Fibroblast of upper back skin (primary cell): ENCODE measurements at places on chromosomes 13 and 19.

- DNase-seq, result no peak
Measured at GRCh38 chr19:4012975-4013634, 5.6 kb downstream of the PIAS4 start.

DNA sequence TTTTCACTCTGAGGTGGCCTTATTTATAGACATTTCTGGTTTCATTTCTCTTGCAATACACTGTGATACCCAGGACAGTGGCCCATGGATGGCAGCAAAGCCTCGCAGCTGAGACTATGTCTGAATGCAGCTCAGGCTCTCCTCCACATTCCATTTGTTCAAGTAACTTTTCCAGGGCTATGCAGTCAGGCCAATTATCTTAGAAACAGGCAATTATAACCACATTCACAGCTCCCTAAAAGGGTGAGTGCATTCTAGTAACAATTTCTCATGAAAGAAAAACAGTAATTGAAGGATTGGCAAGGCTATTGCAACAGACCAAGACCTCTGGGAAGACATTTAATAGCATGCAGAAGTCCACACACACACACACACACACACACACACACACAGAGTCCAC, 264.0 kb downstream of the TBC1D4 start:
- DNase-seq, result peak; percentile 77

DNA sequence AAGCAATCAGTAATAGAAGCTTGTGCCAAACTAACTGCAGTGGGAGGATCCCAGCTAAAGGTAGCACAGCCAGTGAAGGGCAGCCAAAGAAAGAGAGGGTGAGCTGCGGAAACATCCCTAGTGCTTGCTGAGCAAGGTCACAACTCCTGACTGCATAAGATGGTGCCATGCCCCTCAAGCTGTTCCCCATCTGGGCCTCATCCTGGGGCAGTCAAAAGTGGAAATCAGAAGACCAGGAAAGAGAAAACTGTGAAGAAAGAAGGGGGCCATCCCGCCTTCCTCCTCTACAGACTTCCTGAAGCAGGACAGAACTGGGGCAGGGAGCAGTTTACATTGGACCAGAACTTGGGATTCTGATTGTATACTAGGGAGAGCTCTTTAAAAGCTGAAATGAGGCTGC, 159.2 kb downstream of the TNFSF13B start:
- no peak for DNase-seq

DNA sequence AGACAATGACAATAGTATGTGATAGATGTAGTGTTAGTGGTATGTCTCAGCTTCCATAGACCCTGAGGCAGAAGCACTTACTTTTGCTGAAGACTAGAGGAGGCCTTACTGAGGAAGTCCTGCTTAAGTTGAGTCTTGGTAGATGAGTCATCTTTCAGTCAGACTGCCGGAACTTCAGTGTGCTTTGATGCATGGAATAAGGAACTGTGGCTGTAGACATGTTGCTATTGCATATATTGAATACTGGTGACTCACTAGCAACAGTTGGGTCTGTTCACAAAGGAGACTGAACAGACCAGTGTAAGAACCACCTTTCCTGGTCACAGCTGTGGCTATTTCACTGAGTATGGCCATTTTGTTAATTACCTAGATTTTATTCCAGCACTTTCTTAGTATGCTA, 1000.6 kb downstream of the OLFM4 start:
- DNase-seq, result peak; percentile 76

- no peak for DNase-seq
Measured at GRCh38 chr19:38559428-38560401, 58.0 kb downstream of the MAP4K1 start.

DNA sequence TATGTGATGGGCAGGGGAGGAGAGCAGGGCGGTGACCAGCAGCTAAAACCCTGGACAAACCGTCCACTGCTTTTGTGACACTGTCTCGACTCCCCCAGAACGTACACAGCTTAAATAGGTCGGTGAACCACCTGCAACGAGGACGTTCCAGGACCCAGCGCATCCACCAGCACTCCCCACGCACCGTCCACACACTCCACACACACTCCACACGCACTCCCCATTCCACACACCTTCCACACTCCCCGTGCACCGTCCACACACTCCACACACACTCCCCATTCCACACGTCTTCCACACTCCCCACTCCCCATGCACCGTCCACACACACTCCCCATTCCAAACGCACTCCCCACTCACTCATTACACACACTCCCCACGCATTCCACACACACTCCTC, 38.3 kb upstream of the C13orf46 start:
- no peak for DNase-seq

- no peak for DNase-seq
Measured at GRCh38 chr19:5957170-5957569, 20.8 kb downstream of the RANBP3 start.

- peak; percentile 74 for DNase-seq
Measured at GRCh38 chr19:55472463-55472862, 4.0 kb upstream of the ZNF628 start.

GRCh38 chr13:36919833-36920615, at the start of gene SMAD9:
TSS of gene SMAD9 (minus strand) at chr13:36920238. CDS start at chr13:36879689, 40,549 bp downstream.
- DNase-seq, result peak; percentile 72

DNA sequence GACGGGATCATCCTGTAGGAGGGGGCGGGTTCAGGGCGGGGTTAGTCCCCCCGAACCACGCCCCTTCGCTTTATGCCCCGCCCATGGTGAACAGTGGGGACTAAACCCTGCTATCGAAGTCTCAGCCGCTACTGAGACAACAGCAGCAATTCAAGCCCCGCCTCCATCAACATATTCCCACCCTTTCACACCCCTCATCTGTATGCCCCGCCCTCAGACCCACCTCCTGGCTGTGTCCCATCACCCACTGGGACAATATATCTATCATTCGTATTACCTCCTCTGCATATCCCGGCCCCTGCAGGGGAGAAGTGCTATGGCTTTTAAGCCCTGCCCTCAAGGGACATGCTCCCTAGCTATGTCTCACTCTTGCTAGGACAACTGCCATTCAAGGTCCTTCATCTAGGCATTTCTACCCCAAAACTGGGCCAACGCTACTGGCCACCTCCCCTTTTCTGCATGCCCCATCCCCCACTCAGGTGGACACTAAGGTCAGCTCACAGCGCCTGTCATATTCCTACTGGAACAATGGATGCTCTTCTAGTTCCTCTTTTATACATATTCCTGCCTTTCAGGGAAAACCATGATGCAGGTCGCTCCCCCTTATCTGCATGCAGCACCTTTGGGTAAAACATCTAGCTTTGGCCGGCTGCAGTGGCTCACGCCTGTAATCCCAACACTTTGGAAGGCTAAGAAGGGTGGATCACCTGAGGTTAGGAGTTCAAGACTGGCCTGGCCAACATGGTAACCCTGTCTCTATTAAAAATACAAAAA, 11.9 kb downstream of the LRFN1 start:
- no peak for DNase-seq

GRCh38 chr19:8109890-8110662, 39.3 kb downstream of the FBN3 start:
- DNase-seq, result no peak

GRCh38 chr19:16888629-16889365, at the start of gene F2RL3:
TSS of gene F2RL3 (plus strand) at chr19:16888999. CDS start at chr19:16889190, 191 bp downstream.
- peak; percentile 5 for DNase-seq

DNA sequence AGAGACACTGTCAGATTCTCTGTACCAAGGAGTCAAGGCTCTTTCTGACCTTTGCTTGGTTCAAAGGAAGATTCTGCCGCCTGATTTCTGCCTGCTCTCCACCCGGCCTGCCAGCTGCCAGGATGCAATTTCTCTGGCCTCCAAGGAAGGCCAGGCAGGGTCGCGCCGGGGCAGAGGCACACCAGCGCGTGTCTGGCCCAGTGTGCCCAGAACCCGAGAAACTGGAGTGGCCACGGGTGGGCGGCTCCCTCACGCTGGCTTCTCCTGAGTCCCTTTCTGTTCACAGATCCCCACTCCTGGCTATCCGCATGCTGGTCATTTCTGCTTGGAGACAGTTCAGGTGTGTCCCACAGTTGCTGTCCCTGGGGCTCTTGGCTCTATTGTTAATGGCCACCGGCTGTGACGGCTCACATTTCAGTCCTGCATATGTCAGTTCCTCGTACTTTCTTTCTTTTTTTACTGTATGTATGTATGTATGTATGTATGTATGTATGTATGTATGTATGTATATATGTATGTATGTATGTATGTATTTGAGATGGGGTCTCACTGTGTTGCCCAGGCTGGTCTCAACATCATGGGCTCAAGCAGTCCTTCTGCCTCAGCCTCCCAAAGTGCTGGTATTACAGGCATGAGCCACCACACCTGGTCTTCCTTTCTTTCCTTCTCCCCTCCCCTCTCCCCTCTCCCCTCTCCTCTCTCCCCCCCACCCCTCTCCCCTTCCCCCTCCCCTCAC, 16.9 kb downstream of the TMPRSS9 start:
- DNase-seq, result no peak

DNA sequence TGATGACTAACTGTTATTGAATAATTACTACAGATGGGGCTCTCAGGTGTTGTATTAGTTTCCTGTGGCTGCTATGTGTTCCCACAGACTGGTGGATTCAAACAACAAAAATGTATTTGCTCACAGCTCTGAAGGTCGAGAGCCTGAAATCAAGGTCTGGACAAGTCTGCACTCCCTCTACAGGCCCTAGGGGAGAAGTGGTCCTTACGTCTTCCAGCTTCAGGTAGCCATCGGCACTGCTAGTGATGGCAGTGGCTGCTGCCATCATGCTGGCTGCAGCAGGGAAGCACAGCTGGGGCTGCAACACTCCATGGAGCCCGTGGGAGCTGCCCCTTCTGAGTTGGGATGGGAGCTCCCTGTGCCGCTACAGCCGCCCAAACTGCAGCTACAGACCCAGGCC, 1.9 kb downstream of the TEX26 start:
- DNase-seq, result no peak

GRCh38 chr13:58655086-58655485, 1023.5 kb downstream of the PCDH17 start:
- DNase-seq, result no peak

GRCh38 chr13:79245937-79246577, 160.0 kb downstream of the RBM26 start:
- no peak for DNase-seq

GRCh38 chr19:48645620-48646000, 377 bp downstream of the CA11 start:
- no peak for DNase-seq

GRCh38 chr19:2957160-2957559, 12.4 kb upstream of the ZNF77 start:
- no peak for DNase-seq

GRCh38 chr19:46288896-46289588, 7.8 kb upstream of the HIF3A start:
- peak; percentile 91 for DNase-seq

DNA sequence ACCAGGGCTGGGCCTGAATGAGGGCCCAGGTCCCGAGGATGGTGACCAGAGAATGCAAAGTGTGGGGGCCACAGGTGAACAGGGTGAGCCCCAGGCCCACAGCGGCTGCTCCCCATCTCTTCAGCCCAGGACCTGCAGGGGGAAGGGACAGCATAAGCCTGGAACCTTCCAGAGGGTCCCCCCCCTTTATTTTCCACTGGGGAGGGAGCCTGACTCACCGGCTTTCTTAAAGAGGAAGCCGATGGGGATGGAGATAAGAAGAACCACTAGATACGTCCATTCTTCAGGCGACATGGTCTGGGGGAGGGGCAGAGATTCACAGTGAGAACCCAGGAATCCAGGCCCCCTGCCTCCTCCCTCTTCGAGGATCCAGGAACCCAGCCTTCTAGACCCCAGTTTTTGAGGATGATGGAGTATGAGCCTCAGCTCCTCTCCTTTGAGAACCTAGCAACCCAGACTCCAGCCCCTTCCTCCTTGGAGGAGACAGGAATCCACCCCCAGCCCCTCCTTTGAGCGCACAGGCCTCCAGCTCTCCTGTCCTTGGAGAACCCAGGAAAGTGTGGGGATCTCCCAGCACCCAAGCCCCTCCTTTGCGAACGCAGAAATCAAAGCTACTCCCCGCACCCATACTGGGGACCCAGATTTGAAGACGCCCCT, 1.0 kb downstream of the MBOAT7 start:
- DNase-seq, result peak; percentile 49

- peak; percentile 86 for DNase-seq
Measured at GRCh38 chr13:44237276-44237767, 136.3 kb upstream of the SERP2 start.

GRCh38 chr13:53490752-53491151, 462.1 kb downstream of the OLFM4 start:
- DNase-seq, result no peak

- DNase-seq, result no peak
Measured at GRCh38 chr13:62251734-62252133, 836.1 kb upstream of the PCDH20 start.

DNA sequence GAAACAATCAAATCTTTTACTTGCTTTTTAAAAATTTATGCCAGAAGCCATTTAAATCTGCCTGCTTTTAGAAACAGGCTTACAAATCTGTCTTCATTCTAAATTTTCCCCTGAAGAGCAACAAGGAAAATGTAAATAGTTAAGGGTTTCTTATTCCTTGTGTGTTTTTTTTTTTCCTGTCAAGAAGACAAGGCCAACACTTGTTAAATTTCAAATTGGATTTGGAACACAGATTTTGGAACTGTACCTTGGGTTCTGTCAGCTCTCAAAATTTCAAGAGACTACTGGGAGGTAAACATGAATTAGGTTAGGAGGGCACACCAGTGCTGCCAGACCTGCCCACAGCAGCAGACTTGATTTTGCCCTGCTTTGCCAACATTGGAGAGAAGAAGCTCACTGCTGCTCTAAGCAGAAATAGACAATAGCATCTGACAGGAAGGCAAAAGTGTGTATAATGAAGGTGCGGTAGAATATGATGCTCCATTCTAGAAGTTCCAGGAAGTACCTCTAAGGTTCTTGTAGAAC, 121.7 kb downstream of the NHLRC3 start:
- no peak for DNase-seq

DNA sequence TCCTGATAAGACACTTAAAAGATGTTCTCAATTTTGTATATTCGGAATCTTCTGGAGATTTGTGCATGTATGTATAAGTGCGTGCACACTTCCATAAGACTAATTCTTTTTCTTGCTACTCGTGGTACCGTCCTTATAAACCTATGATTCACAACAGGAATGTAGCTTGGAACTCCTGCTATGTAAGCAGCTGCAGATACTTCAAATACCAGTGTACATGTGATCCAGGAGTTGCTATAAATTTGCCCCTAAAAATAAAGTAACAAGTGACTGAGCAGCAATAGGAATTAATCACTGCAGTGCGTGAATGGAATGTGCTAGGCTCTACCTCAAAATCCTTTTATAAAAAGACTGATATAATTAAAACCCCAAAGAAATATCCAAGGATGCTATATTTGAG, 214.9 kb downstream of the KLF5 start:
- DNase-seq, result peak; percentile 93
